ENCODE measurements at places on chromosomes 4 and X.
A peak's percentile ranks its signal among the peaks of the same experiment; 100 is the strongest.

DNA sequence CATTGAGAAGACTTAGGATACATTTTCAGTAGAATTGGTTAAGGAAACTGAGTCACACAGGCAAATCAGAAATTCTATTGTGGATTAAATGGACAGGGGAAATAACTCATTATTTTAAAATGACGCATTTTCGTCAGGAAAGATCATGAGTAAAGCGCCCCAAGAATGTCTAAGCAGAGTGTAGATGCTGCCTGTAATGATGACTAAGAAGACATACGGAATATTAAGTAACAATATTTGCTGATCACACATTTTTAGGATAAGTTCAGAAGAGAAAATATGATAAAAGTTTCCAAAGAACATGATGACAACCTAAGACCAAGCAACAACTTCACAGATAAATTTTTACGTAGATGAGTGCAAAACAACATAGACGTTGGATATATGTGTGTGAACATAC, 596.3 kb upstream of the TENM3 start:
- DNase-seq: no peak

DNA sequence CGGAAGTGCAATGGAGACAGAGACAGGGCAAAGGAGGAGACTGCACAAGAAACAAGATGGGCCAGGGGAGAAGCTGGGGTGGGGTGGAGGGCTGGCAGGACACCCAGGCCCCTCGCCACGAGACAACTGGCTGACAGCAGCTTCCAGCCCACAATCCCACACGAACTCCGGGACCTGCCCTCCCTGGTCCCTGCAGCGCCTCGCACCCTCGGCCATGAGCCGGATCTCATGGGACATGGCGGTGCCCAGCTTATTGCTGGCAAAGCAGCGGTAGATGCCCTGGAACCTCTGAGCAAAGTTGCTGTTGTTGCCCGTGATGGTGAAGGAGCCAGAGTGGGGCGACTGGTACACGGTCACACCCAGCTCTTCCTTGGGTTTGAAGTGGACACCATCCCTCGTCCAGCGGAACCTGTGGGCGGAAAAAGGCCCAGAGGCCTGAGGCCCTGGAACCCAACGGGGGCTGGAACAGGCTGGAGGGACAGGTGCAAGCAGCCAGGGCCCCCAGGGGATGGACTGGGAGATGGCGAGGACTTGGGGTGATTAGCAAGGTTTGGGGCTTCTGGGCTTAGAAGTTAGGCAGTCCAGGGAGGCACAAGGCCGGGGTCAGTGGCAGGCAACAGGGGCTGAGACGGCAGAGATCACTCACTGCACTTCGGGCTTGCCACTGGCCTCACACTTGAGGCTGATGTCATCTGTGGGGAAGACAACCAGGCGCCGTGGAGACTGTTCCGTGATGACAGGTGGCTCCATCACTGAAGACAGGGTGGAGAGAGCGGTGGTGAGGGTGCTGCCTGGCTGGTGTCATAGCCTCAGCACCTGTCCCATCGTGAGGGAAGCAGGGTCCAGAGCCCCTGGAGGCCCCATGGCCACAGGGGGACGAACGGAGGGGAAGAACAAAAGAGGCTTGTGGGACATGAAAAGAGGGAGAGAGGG, 13.8 kb downstream of the L1CAM start:
- no peak for DNase-seq

- no peak for DNase-seq
Measured at GRCh38 chrX:140346729-140347128, 158.1 kb downstream of the SOX3 start.

GRCh38 chr4:55020131-55020530, 105.3 kb downstream of the KDR start:
- no peak for DNase-seq

DNA sequence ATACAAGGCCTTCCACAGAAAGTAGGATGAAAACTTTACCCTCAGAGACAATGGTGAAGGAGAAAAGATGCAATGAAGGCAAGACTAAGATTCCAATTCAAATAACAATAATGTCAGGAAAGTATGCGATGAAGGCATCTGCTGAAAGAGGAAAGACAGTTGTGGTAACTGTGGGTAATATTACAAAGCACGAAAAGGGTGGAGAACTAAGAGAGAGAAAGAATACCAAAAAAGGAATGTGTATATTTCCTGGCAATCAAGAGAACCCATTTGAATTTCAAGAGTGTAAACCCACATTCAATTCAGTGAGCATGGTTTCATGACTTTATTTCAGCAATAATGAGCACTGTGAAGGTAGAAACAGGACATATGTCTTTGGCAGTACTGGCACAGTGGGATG, 225.5 kb downstream of the PALLD start:
- no peak for DNase-seq

GRCh38 chr4:73211968-73212367, 46.6 kb downstream of the ANKRD17 start:
- DNase-seq: no peak

DNA sequence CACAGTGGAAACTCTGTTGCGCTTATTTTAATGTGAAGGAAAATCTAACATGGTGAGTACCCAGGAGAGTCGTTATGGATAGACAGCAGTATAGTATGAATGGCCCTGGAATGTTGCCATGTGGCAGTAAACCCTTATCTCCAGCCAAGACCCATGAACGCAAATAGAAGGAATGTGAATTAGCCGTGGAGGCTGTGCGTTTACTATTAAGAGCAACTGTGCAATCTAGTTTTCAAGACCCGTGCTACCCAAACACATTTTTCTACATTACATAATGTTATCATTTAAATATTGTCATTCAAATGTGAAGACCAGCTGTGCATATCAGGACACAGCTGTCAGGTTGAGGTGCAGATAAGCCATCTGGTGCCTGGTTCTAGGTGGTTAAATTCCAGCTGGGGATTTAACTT, 13.3 kb upstream of the AGA start:
- no peak for DNase-seq

- no peak for DNase-seq
Measured at GRCh38 chr4:157776930-157777528, 395.8 kb downstream of the GASK1B start.

GRCh38 chr4:165462009-165462408, 83.2 kb downstream of the CPE start:
- DNase-seq: no peak

GRCh38 chr4:110198435-110199416, at the start of gene ELOVL6:
TSS of gene ELOVL6 (minus strand) at chr4:110198615. CDS start at chr4:110198335, 280 bp downstream.
- peak; percentile 4 for DNase-seq

DNA sequence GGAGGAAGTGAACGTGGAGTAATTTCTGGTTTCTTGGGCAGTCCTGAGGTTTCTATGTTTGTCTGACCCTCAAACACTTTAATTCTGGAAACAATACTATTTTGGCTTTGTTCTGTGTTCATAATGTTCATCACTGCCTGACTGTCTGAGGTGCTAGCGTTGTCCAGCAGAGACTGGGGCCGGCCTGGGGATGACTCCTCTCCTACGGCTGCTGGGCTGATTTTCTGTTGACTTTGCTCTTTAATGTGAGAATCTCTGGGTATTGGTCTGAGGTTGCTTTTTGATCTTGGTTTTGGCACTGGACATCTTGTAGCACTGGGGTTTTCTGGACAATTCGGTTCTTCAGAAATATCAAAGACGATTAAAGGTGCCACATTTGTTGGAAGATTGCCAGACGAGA, 75.8 kb downstream of the RPS3A start:
- no peak for DNase-seq

DNA sequence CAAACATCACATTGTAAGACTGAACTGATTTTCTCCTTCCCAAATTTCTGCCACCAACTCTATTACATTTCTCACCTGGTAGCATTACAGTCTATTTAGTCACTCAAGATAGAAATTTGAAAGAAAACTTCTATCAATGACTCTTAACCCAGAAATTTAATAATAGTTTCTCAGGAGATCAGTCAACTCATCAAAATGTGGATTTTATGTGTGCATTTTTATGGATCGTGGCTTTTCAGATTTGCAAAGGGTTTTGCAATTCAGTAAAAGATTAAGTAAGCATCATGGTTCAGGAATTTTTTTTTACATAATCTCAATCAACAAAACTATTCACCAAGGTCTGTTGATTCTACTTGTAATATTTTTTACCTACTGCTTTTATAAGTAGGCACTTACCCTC, 111.1 kb downstream of the CFAP299 start:
- no peak for DNase-seq

DNA sequence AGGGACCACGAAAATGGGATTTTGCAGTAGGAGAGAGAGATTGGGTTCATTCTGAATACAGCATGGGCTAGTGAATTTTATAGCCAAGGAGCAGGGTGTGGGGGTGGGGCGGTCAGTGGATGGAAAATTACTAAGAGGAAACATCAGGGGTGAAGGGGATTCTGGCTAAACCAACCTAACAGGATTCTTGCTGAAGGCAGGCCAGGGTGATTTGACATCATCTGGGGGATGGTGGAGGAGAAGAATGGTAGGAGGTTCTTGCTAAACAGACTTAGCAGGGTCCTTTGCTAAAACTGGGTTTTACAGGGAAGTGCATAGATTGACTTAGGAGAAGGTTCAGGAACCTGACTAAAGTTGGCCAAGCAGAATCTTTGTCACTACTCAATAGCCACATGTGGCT, 91.9 kb downstream of the DNAAF6 start:
- no peak for DNase-seq

DNA sequence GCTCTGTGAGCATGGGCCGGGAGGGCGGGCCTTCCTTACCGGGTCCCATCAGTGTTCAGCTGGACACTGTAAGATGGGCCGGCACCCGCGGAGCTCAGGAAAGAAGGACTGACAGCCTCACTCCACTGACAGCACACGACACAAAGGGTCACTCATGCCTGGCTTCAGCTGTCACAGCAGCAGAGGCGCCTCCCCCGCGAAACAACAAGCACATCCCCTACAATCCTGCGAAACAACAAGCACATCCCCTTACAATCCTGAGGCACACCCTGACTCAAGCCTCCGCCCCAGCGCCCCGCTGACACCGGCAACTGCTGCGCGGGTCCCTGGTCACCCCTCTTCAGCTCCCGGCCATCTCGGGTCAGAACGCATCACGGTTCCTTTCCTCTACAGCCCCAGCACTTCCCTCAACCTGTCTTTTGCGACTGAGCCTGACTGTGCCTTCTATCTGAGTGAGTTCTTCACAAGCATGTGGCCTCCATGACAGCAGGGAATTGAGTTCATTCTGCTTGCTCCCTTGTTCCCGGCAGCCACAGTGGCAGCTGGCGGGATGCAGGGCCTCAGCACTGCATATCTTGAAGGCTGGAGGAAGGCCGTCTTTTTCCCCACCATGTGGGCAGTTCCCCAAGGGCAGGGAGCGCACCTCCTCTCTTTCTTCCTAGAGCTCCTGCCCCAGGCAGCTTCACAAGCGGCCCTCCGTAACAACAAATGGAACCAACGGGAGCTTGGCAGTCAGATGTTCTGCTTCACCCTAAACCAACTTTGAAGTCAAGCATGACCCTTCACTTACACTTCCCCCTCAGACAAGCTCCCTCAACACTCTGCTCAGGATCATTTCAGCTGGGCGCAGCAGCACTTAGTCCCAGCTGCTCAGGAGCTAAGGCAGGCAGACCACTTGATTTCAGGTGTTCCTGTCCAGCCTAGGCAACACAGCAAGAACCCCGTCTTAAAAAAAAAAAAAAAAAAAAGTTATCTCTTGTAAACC, 39.6 kb downstream of the SCD5 start:
- DNase-seq: no peak

DNA sequence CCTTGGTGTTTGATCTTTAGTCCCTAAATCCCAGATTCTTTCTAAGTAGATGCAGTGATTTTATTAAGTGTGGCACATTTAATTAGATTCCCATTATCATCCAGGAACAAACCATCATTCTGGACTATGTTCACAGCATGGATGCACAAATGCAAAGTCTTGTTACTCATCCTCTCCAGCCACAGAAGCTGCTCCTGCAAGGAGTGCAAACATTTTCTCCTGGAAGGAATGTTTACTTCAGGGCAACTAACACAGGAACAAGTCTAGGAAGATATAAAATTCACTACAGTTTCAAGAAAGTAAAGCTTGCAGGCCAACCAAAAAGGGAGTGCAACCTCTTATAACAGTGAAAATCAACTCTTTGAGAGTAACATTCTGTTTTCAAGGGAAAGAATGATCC, 106.0 kb downstream of the IQCM start:
- no peak for DNase-seq

- no peak for DNase-seq
Measured at GRCh38 chr4:77127215-77127614, 29.8 kb upstream of the CCNG2 start.

GRCh38 chrX:44157858-44158257, 184.7 kb upstream of the NDP start:
- no peak for DNase-seq

GRCh38 chr4:175560604-175561003, 251.5 kb downstream of the GPM6A start:
- DNase-seq: no peak

DNA sequence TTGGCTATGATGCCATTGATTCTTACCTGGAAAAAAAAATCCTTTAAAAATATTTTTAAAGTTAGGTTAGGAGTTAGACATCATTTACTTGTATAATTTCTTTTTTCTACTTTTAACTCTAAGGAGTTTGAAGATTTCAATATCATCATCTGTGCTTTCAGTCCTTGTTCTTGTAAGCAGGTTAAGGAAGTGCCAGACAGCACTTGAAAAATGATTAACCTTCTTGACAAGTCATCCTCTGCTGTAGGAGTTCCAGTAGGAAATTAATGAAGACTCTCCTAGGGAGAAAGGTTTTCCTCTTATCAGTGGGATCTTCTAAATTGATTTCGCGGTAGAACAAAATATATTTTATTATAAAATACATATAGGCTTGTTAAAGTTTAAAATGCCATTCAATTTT, 29.1 kb upstream of the ANAPC4 start:
- DNase-seq: no peak

- no peak for DNase-seq
Measured at GRCh38 chrX:155577682-155578081, 35.1 kb downstream of the TMLHE start.

DNA sequence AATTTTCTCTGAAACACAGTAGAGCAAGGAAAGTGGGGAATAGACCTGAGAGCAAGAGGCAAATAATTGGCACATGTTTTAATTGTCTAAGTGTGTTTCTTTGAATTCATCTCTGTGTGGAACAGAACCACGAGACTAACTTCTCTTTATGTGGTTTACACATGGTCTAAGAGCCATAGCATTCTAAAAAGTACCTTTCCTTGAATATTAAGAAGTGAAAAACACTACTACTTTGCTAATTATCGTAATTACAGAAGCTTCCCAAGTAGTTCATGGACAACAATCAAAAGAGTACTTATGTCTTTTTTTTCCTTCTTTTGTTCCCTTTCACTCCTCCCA, 2.9 kb upstream of the CYBB start:
- DNase-seq: no peak

GRCh38 chr4:176319151-176319703, 539 bp upstream of the SPCS3 start:
- no peak for DNase-seq

- no peak for DNase-seq
Measured at GRCh38 chrX:44842550-44843317, 1.1 kb upstream of the DUSP21 start.

- peak; percentile 47 for DNase-seq
Measured at GRCh38 chrX:121308276-121308805, 260.9 kb downstream of the GLUD2 start.

All from stimulated activated CD4-positive, alpha-beta T cell treated with anti-CD3 and anti-CD28 coated beads, Interleukin-2, amount 100 ng/mL, for 4 hours (primary cell).